ENCODE measurements at places on chromosomes 2 and 18. TPM values are rescaled to one million over a fixed set of nuclear protein-coding genes. Genes with fewer than 3 reads are reported as not detected.

Gene GKN1
- total RNA-seq = 0.94 TPM

Gene DYNAP
- total RNA-seq = not detected

Gene OR6B2
- total RNA-seq = not detected

Gene ICA1L
- 1.4 TPM for total RNA-seq

Gene CFAP221
- 0.38 TPM for total RNA-seq

Gene KCNIP3
- 1.4 TPM for total RNA-seq

Gene ECEL1
- total RNA-seq = 0.37 TPM

Gene RBM44
- total RNA-seq = 0.30 TPM

Gene COA5
- total RNA-seq = 23.4 TPM
